A549 treated with Hydrocortisone at 1 μM for 4 hours (cell line): ENCODE measurements at places on chromosomes 11 and 22. TPM values are rescaled to one million over a fixed set of nuclear protein-coding genes. Genes with fewer than 3 reads are reported as not detected.

RIC3 gene
- total RNA-seq: 1.8 to 2.8 TPM (median 2.3 TPM) in 5 replicates

IL17REL gene
- total RNA-seq: 0.05 to 0.06 TPM in 2 of 5 replicates, not detected in the others

RIMBP3B gene
- 0.21 to 0.38 TPM (median 0.30 TPM) in 5 replicates for total RNA-seq

NLRP14 gene
- not detected in 5 replicates for total RNA-seq

SVIP gene
- 8.6 to 14.3 TPM (median 13.1 TPM) in 5 replicates for total RNA-seq

OR52H1 gene
- not detected in 5 replicates for total RNA-seq

CYP2D6 gene
- 0.44 to 0.72 TPM (median 0.54 TPM) in 5 replicates for total RNA-seq

MYRF gene
- total RNA-seq: 15.3 to 19.7 TPM (median 18.3 TPM) in 5 replicates

SLC5A4 gene
- not detected in 5 replicates for total RNA-seq

CSNK2A3 gene
- 1.6 to 3.6 TPM (median 2.2 TPM) in 5 replicates for total RNA-seq

ISX gene
- total RNA-seq: not detected in 5 replicates

CNTN5 gene
- not detected in 5 replicates for total RNA-seq

OR52A1 gene
- not detected in 5 replicates for total RNA-seq

TRIM49 gene
- 0.05 to 0.12 TPM (median 0.10 TPM) in 3 of 5 replicates, not detected in the others for total RNA-seq

POU2F3 gene
- total RNA-seq: not detected in 5 replicates

ARFGAP3 gene
- 19.1 to 28.5 TPM (median 23.5 TPM) in 5 replicates for total RNA-seq

TREH gene
- 0.02 TPM in 1 of 5 replicates, not detected in the others for total RNA-seq

SCUBE2 gene
- 0.28 to 0.46 TPM (median 0.43 TPM) in 5 replicates for total RNA-seq

APOBEC3B gene
- total RNA-seq: 25.2 to 30.3 TPM (median 28.0 TPM) in 5 replicates

C11orf42 gene
- not detected in 5 replicates for total RNA-seq

OR5B21 gene
- not detected in 5 replicates for total RNA-seq

TRPC6 gene
- 0.34 to 1.2 TPM (median 0.63 TPM) in 5 replicates for total RNA-seq

SEZ6L gene
- not detected in 5 replicates for total RNA-seq

DGCR6 gene
- total RNA-seq: 1.1 to 2.1 TPM (median 1.5 TPM) in 5 replicates

ASCL2 gene
- total RNA-seq: not detected in 5 replicates

KCNQ1OT1 gene
- total RNA-seq: 0.05 to 0.07 TPM (median 0.06 TPM) in 5 replicates

KCNJ1 gene
- total RNA-seq: 0.03 TPM in 1 of 5 replicates, not detected in the others

HSPA8 gene
- 1,380 to 2,609 TPM (median 1,576 TPM) in 5 replicates for total RNA-seq

A4GALT gene
- total RNA-seq: 18.1 to 27.6 TPM (median 23.4 TPM) in 5 replicates

PRG3 gene
- total RNA-seq: not detected in 5 replicates

EIF4ENIF1 gene
- total RNA-seq: 12.1 to 18.1 TPM (median 15.3 TPM) in 5 replicates

PDE3B gene
- total RNA-seq: 1.5 to 2.4 TPM (median 1.9 TPM) in 5 replicates

VWA5A gene
- 0.09 to 0.28 TPM (median 0.24 TPM) in 5 replicates for total RNA-seq

RHOD gene
- 33.3 to 54.8 TPM (median 44.0 TPM) in 5 replicates for total RNA-seq

DEPDC7 gene
- total RNA-seq: 6.5 to 9.0 TPM (median 7.3 TPM) in 5 replicates

OR5A1 gene
- total RNA-seq: not detected in 5 replicates

GDPD4 gene
- total RNA-seq: not detected in 5 replicates

YPEL4 gene
- 0.18 to 0.39 TPM (median 0.28 TPM) in 5 replicates for total RNA-seq

FJX1 gene
- 28.2 to 41.0 TPM (median 39.8 TPM) in 5 replicates for total RNA-seq

WT1 gene
- total RNA-seq: 4.8 to 5.7 TPM (median 5.4 TPM) in 5 replicates

ANO9 gene
- total RNA-seq: 0.75 to 1.4 TPM (median 0.89 TPM) in 5 replicates

OR51E1 gene
- not detected in 5 replicates for total RNA-seq

KCNJ11 gene
- total RNA-seq: 4.4 to 6.1 TPM (median 4.9 TPM) in 5 replicates

MTMR2 gene
- 21.4 to 31.3 TPM (median 21.9 TPM) in 5 replicates for total RNA-seq

MS4A2 gene
- not detected in 5 replicates for total RNA-seq

CSF2RB gene
- total RNA-seq: not detected in 5 replicates

FAM180B gene
- total RNA-seq: not detected in 5 replicates

CCDC73 gene
- 0.03 to 0.07 TPM in 2 of 5 replicates, not detected in the others for total RNA-seq

OR52N4 gene
- not detected in 5 replicates for total RNA-seq

OR2AG1 gene
- not detected in 5 replicates for total RNA-seq

USP2 gene
- total RNA-seq: 0.77 to 1.4 TPM (median 0.96 TPM) in 5 replicates

MOV10L1 gene
- total RNA-seq: 0.03 TPM in 1 of 5 replicates, not detected in the others

UCP3 gene
- 0.89 to 2.0 TPM (median 1.2 TPM) in 5 replicates for total RNA-seq

LRRC55 gene
- not detected in 5 replicates for total RNA-seq

NCAM1 gene
- total RNA-seq: 0.03 to 0.12 TPM in 2 of 5 replicates, not detected in the others

PRR33 gene
- total RNA-seq: not detected in 5 replicates

CPT1A gene
- total RNA-seq: 26.7 to 34.4 TPM (median 30.6 TPM) in 5 replicates

CASP5 gene
- not detected in 5 replicates for total RNA-seq

OR5P2 gene
- not detected in 5 replicates for total RNA-seq

DBX1 gene
- not detected in 5 replicates for total RNA-seq
